ENCODE measurements at places on chromosomes 1 and 21. TPM values are rescaled to one million over a fixed set of nuclear protein-coding genes. Genes with fewer than 3 reads are reported as not detected.

Gene CRB1
- total RNA-seq: 1.0 TPM

Gene IL6R
- 5.2 TPM for total RNA-seq

Gene TRNP1
- under 0.01 TPM for total RNA-seq

Gene PMF1
- total RNA-seq: 50.6 TPM

Gene SLAMF9
- not detected for total RNA-seq

Gene PLPPR4
- 7.3 TPM for total RNA-seq

Gene RNU1-1
- total RNA-seq: under 0.01 TPM

Gene LAPTM5
- 7.3 TPM for total RNA-seq

Gene B3GALT5
- under 0.01 TPM for total RNA-seq

Gene C1QTNF12
- total RNA-seq: 1.0 TPM

Gene NFYC
- total RNA-seq: 28.2 TPM

Gene KCNN3
- total RNA-seq: 3.7 TPM

Gene PCP4
- total RNA-seq: not detected

Gene SLC9C2
- under 0.01 TPM for total RNA-seq

Gene FAM110D
- total RNA-seq: 1.0 TPM

Gene CFHR3
- total RNA-seq: 1.0 TPM

Gene TCHHL1
- total RNA-seq: not detected

Gene SRSF4
- 39.1 TPM for total RNA-seq

Gene TFF3
- 5.2 TPM for total RNA-seq

Measured in skeletal muscle tissue (tissue), 5 donors.